ENCODE measurements at places on chromosomes 7 and 10.

DNA sequence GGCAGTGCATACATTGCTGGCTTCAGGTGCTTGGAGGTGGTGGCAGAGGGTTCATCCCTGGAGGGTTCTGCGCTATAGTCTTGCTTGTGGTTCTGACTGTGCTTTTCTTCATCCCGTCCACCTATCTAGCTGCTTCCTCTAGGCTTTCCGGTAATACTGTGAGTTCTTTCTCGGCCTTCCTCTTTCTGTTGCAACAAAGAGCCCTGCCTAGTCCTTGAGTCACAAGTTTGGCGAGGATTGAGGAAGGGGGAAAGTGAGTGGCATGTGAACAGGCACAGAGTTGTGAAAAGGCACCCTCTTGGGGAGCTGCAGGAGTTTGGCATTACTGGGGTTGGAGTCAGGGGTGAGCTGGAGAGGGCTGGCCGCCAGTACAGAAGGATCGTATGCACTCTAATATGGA, 123.0 kb downstream of the SH2D4B start:
- no peak for DNase-seq

DNA sequence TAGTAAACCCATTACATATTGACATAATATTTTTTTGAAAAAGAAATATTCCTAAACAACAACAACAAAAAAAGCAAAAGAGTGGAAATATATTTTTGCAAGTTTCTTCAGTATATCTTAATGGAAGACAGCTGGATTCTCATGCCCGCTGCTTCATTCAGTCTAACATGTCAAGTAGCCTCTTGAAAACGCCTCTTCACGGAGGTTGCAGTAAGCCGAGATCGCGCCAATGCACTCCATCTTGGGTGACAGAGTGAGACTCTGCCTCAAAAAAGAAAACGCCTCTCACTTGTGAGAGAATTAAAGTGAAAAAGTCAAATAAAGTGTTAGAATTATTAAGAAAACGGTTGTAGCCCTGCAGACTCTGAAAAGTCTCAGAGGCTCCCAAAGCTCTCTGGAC, 1.3 kb downstream of the CUTC start:
- DNase-seq: no peak

- no peak for DNase-seq
Measured at GRCh38 chr7:32163141-32163806, 93.1 kb upstream of the PDE1C start.

GRCh38 chr7:102721-103120, 89.7 kb upstream of the FAM20C start:
- DNase-seq: no peak

- DNase-seq: no peak
Measured at GRCh38 chr10:26994743-26995142, 105.6 kb downstream of the ANKRD26 start.

DNA sequence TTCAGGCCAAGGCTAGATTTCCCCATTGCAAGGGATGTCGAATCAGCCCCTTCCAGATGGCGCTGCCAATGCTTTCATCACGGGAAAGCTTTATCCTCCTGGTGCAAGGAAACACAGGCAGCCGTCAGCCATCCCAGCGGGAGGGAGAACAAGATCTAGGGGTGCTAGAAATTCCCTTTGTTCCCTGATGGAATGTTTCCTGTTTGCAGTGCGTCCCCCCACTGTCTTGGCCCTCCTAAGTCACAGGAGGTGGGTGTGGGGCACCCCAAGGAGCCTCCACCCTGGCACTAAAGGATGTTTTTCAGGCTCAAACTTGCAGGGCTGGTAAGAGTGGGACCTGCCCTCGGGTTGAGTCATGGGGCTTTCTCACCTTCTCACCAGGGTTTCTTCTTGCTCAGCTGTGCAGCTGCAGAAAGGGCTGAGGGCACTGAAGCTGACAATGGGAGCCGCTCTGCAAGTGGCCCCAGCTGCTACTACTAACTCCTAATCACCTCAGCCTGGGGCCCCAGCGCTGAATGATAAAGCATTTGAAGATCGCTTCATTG, 103.6 kb downstream of the PRPF18 start:
- no peak for DNase-seq

GRCh38 chr10:93893646-93894515, at the start of gene SLC35G1:
Gene SLC35G1, plus strand, starts transcription at chr10:93893978. Its CDS starts 56 bp downstream, at chr10:93894034.
- peak; percentile 81 for DNase-seq

DNA sequence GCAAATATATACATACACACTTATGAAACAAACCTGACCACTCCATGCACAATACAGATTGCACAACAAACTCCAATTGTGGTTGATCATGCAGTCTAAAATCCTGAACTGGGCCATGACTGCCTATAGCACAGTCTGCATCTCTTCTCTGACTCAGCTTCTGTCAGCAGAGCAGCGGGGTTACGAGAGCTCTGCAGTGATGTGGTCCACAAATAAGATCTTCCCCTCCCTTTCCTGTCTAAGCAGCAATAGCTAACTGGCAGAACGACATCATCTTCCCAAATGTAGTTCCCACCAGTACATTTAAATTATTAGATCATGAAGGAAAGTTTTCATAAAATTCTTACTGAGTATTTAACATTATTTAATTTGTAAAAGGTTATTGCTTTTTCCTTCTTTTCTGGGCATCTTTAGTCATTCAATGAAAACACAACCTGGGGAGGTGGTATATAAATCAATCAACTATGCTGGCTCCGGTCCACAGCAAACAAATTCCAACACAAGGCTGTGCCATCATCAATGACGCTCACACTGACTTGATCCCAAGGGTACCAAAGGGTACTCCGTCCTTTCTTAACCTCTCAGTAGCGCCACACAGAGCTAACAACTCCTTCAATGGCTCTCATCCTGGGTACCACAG, 17.1 kb downstream of the ARHGAP21 start:
- no peak for DNase-seq

- DNase-seq: no peak
Measured at GRCh38 chr10:26432938-26433337, 5.2 kb upstream of the APBB1IP start.

GRCh38 chr7:46934198-46934825, 647.6 kb downstream of the TNS3 start:
- DNase-seq: no peak

GRCh38 chr10:50439187-50439586, 184.6 kb downstream of the SGMS1 start:
- no peak for DNase-seq

GRCh38 chr7:17674166-17674942, 265.9 kb downstream of the SNX13 start:
- DNase-seq: peak; percentile 36

- no peak for DNase-seq
Measured at GRCh38 chr10:58577437-58577777, 64.7 kb downstream of the BICC1 start.

GRCh38 chr7:157021071-157021870, 10.8 kb upstream of the MNX1 start:
- DNase-seq: no peak

GRCh38 chr7:156791241-156791640, 101.7 kb downstream of the LMBR1 start:
- no peak for DNase-seq

- DNase-seq: no peak
Measured at GRCh38 chr7:155119801-155120382, 49.8 kb downstream of the HTR5A start.

GRCh38 chr10:59176241-59177030, at the start of gene PHYHIPL:
Gene PHYHIPL, plus strand, starts transcription at chr10:59176643. Its CDS starts 211 bp downstream, at chr10:59176854.
- no peak for DNase-seq

GRCh38 chr7:77544518-77544917, 7.4 kb downstream of the PTPN12 start:
- DNase-seq: no peak

DNA sequence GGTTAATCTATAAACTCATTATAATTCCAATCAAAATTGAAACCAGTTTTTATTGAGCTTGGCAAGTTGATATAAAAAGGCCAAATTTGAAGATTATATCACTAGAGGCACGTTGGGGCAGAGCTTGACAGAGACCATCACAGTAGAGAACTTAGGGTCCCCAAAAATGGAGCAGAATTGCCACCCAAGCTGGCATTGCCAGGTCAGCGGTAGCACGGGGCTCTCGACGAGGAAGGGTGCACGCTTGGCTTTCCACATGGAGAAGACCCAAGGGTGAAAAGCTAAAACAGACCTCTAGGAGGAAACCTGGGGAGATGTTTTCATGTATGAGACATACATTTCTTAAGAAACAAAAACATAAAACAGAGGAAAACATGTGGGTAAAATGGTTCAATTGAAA, 4.3 kb upstream of the JAKMIP3 start:
- no peak for DNase-seq

DNA sequence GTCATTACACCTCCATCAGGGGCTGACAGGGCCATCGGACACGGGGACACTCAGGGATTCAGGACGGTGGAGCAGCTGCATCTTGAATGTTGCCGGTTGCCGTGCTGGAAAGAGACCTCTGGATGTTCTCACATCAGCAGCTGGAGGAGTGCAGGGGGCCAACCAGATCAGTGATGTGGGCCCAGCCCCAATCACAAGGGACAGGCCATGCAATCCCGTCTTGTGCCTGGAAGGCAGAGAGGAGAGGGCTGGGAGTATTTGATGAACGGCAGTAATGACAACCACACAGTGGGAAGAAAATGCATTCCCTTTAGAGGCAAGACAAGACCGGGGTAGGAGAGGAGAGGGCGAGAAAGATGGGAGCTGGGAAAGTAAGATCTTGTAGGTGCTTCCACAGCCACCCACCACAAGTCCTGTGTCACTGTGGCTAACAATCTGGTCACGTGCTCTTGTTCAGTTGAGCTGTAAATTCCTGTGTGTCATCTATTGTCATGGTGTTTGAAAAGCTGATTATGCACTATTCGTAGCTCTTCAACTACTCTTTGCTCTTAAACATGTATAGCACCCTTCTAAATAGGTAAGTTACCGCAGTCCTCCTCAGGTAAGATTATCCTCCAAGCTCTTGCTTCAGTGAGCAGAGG, 85.9 kb upstream of the LEP start:
- no peak for DNase-seq

DNA sequence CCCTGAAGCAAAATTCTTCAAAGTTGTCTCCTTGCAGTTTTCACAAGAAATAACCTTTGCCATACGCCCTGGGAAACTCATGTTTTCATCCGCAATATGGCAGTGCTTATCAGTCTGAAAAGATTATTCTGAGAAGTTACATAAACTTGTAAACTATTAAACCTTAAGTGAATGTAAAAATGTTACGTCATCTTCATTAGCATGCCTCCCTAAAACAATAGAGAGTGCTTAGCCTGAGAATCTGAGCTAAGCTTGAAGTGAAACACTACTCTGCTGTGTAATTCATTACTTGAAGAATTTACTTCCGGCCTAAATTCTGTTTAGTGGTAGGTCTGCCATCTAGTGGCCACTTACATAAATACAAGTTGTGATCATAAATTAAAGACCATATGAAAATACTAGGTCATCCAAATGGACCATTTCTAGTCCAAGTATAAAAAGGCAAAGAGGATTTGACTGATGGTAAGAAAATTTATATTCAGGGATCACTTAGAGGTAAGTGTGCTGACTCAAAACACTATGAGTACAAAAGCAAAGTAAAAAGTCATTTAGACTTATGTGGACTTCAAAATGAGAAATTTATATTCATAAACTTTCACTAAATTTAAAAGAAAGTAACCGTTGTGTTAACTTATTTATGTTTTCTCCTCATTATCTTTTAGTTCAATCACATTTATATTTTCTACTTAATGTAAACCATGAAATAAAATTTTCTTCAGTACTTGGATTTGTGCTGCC, 745.1 kb upstream of the LRRTM3 start:
- peak; percentile 41 for DNase-seq

DNA sequence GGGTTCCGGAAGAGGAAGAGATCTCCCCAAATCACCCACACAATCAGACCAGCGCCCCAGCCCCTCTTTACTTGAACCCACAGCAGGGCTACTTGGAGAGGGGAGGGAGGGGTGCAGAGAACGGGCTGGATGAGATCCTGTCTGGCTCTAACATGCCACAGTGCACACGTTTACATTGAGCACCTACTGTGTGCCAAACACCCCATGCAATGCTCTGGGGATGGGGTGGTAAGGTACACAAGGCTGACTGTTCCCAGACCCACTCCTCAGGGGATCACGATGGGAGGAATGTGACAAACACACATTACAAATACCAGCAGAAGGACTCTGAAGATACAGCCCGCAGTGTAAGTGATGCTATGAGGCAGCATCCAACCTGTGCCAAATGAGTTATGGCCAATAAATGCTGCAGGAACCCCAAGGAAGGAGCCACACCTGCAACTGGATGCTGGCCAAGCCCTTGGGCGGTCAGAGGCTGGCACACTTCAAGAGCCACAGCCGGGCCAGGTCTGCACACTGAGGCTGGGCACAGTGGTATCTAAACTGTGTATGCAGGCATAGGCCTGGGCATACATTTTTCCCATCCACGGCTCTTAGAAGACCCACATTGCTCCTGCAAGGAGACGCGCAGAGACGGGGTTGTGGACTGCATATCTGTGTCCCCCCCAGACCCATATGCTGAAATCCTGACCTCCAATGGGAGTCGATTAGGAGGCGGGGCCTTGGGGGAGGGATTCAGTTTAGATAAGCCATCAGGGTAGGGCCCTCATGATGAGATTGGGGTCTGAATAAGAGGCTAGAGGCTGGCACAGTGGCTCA, 6.4 kb downstream of the SPOCK2 start:
- no peak for DNase-seq

DNA sequence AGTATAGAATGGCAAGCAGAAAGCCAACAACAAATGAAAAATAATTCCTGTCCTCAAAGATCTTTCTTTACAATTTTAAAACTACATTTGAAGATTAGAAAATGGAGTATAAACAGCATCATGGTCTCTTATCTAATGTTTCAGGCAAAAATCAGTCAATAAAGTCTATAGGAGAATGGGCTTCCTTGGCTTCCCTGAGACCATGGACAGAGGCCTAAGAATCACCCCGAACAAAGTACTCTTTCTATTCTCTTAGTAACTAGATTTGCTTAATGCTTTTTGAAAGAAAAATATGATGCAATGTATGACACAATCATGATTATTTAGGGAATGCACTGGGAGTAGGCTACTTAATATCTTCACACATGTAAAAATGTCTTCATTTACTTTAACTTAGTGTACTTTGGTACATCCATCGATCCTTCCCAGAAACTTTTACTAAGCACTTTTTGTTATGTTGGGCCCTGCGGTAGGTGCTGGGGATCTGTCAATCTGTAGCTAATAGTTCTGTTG, 17.3 kb downstream of the GRM3 start:
- no peak for DNase-seq

- DNase-seq: no peak
Measured at GRCh38 chr10:105534086-105534485, 893.0 kb downstream of the SORCS3 start.

GRCh38 chr10:11011984-11012383, 5.7 kb upstream of the CELF2 start:
- DNase-seq: no peak

GRCh38 chr10:27319752-27320431, 79.3 kb upstream of the ACBD5 start:
- DNase-seq: no peak

DNA sequence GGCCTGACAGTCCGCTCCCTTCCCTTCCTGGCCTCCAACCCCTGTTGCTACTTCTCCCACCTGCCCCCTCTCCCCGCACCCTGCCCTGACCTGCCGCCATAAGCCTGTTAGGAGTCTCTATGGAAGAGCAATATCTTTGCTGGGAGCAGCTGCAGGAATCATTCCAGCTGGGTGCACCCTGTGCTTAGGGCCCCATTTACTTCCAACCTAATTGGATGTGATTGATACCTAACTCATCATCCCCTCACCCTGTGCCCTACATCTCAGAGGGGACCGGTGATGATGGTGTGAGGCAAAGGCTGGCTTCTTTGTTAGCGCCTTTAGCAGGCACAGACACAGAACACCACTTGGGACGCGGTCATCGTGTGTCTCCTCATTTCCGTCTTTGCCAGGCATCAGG, 80.0 kb upstream of the FAM180A start:
- DNase-seq: no peak

- no peak for DNase-seq
Measured at GRCh38 chr10:126349676-126350075, 38.6 kb downstream of the ADAM12 start.
